ENCODE measurements at places on chromosomes 12 and 14.

- no peak for DNase-seq
Observed at GRCh38 chr12:68919581-68920239, 13.3 kb downstream of the CPM start.

DNA sequence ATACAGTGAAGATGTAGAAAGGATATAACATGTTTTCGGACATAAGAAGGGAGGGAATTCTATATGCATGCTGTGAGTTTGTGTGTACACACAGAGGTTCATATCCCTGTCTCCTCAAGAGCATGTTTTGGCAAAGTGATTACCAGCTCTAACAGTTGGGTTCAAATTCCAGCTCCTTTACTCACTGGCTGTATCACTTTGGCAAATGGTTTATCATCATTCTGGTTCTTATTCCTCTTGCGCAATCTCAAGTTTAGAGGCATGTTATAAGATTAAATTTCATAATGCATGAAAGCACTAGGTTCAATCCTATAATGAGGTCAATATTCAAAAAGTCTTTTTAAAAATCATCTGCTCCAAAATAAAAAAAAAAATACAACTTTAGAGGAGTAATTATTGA lies 107.7 kb upstream of the LRFN5 start:
- no peak for DNase-seq

- no peak for DNase-seq
Observed at GRCh38 chr12:106025129-106025528, 113.6 kb downstream of the NUAK1 start.

DNA sequence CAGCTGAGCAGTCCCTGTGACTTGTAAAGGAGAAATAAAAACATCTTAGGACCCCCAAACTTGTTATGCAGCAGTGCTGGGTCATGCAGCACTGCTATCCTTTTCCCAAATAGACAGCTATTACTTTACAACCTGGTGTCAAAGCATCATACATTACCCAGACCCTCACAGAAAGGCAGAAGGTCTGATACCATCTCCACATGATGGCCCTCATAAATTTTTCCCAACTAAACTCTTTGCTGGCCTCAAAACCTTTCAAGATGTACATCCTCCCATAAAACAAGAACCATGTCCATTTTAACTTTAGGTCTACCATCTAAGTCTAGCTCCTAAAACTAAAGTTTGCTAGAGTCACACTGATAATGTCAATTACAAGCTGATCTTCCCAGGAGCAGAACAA lies 8.7 kb upstream of the RESF1 start:
- no peak for DNase-seq

GRCh38 chr14:103250874-103251273 lies 83.2 kb upstream of the EIF5 start:
- no peak for DNase-seq

GRCh38 chr14:33996462-33996861 lies 45.6 kb upstream of the EGLN3 start:
- DNase-seq, result no peak

- no peak for DNase-seq
Observed at GRCh38 chr14:82731526-82731925, 1197.9 kb upstream of the SEL1L start.

- DNase-seq, result no peak
Observed at GRCh38 chr12:91418221-91419090, 235.8 kb upstream of the DCN start.

GRCh38 chr12:98291828-98292227 lies 223.6 kb upstream of the TMPO start:
- no peak for DNase-seq

GRCh38 chr12:131882804-131883520 lies 11.5 kb upstream of the ULK1 start:
- no peak for DNase-seq

DNA sequence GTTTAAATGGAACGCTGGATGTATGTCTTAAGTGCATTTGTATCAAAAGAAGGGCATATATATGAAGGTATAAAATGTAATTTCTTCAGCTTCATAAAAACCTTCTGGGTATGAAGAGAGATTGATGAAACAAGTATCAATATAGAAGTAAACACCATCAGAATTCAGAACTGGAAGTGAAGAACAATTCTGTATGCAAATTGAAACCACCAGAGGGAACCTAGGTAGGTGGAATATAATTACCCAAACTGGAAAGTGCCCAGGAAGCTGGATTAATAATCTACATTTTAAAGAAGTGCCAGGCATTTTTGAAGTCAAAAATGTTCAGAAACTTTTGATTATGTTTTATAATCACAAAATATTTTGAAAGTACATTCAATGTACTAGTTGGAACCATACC lies 336.2 kb upstream of the GARIN6 start:
- DNase-seq, result no peak

DNA sequence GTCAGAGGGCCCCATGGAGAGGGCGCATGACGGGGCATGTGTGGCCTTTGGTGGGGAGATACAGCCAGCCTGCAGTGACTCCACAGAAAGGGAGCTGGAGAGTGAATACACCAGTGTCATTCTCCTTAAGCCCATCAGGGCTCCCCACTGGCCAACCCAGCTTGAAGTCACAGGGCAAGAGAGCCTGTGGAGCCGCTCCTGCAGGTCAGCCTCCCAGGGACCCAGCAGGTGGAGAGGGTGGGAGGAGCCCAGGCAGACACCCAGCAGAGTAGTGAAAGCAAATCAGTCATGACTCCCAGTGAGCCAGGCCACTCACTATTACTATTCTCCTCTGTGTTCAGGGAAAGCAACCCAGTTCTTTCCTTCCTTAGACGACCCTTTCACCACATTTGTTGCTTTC lies 110.0 kb upstream of the CPM start:
- DNase-seq, result no peak

GRCh38 chr14:68686724-68687123 lies 106.1 kb downstream of the ZFP36L1 start:
- DNase-seq, result no peak

- no peak for DNase-seq
Observed at GRCh38 chr14:103206023-103206481, 82.8 kb downstream of the TNFAIP2 start.

DNA sequence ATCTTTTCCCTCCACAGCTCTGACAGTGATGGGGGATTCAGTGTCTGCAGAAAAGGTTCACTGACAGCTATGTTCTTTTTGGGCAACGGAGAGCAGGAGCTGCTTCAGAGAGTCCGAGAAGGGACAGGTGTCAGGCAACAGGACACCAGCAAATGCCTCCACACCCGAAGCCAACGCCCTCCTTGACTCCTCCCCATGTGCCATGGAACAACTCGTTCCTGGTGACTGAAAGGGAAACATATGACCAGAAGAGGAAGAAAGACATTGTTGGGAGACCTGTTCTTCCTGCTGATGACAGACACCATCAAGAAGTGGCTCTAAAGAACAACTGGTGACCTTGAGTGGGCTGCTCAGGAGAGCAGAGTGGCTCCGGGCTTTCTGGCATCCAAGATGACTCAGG lies 172.3 kb upstream of the NOS1 start:
- DNase-seq, result no peak

DNA sequence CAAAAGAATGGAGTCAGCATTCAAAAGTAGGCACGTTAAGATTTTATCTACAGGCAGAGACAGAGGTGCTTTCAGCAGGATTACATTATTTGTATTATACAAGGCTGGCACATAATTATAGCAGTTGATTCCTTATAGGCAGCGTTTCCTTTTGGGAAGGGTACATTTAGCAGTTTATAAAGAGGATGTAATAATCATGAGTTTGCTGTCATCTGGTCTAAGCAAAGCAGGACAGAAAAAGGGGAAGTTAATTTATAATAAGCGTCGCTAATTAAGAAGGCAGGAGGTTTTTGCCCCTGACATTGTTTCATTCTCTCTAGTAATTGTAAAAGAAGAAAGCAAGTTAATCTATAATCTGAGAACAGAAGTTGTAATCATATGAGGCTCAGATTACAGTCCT lies 259.9 kb upstream of the MDGA2 start:
- DNase-seq, result no peak

DNA sequence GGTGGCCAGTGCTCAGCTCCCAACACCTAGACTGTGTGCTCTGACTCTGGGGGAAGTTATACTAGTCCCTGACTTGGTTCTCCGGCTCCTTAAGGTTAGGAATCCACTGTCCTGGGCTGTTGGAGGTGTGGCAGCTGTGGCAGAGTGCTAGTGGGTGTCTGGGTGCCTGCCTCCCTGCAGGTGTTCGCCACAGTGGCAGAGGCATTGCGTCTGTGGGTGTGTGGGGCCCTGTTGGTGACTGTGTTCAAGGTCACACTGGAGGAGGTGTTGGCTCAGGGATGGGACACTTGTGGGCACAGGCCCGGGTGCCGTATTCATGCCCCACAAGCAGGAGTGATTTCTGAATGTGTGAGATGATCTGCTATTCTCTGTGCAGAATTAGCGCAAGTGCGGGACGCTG lies 467.4 kb downstream of the TMEM121 start:
- no peak for DNase-seq

DNA sequence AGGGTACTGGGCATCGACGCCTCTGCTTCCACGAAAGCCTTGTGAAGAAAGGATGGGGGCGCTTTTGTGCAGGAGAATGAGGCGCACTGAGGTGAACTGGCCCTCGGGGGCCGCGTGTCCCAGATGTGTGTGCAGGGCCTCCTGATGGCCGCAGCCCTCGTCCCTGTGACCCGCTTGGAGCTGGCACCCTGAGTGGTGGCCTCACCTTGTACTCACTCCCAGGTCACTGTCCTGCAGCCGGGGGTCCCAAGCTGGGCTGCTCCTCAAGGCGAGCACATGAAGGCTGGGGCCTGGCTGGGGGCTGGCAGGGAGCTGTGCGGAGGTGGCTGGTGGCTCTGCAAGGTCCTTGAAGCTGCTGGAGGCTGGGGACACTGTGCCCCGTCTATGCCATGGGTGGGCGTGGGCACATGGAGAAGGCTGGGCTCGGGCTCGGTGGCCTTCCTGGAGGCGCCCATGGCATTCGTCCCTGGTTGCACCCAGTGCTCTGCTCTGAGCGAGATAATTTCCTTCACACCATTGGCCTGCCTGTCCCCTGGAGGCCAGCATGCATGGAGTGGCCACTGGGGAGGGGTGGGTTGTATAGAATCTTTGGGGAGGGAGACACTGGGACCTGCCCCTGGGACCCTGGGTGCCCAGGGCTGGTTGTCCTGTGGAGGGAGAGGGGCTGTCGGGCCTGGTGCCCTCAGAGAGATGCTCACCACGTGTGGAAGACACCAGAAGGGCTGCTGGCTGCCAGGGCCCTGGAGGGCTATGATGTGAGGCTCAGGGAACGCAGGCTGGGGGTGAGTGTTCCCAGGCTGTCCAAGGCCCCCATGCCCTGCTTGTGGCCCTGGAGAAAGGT lies 79.3 kb downstream of the TMEM121 start:
- DNase-seq, result no peak

- no peak for DNase-seq
Observed at GRCh38 chr14:53226553-53226952, 73.4 kb upstream of the DDHD1 start.

DNA sequence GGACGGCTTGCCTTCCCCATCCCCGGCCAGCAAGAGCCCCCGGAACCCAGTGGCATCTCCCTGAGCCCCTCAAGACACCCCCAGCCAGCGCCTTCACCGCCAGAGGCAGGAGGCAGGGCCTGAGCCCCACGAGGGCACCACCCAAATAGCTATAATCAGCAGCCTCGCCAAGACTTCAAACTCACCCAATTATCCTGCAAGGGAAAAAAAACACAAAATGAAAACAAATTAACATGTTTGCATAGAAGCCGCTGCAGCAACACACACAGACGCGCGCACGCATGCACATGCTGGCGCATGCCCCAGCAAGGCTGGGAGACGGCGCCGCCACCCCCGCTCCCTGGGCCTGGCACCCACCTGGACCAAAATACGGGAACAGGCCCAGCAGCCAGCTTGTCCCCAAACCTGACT lies 15.8 kb downstream of the FAM222A start:
- no peak for DNase-seq

GRCh38 chr14:67977434-67978034 lies 158.0 kb downstream of the RAD51B start:
- DNase-seq, result no peak

DNA sequence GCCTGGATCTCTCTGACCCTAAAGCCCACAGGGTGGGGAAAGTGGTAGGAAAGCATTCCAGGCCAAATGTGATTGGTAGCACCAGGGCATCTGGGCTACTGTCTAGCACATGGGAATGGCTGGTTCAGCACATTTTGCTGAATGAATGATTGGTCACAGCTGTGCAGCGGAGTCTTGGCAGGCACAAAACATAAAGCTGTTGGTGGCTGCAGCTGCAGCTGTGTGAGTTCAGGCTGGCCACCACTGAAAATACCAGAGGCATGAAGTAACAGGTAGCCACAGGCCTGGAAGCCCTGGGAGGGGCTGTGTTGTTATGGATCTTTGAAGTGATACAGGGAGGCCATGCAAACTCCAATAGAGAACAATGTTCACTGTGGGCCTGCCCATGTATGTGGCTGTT lies 72.7 kb downstream of the MYRFL start:
- DNase-seq, result no peak

GRCh38 chr12:42706321-42706720 lies 116.8 kb upstream of the PRICKLE1 start:
- DNase-seq, result no peak

- DNase-seq, result peak; percentile 77
Observed at GRCh38 chr14:22555384-22556011, 33.5 kb downstream of the DAD1 start.

DNA sequence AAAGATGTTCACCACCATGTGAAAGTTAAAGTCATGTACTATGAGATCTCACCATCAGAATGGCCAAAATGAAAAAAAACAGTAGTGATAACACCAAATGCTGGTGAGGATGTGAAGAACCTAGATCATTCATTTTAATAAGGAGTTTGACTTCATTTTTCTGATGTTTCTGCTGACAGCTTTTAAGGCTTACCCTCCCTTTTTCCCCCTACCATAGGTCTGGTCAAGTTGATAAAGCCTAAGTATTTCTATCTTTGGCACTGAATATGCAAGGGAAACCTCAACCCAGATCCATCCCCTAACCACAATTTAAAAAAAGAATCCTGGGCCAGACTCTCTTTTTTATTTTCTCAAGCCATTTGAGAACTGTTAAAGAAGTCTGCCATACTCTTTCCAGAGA lies 689.6 kb upstream of the FOXG1 start:
- no peak for DNase-seq

GRCh38 chr12:94228488-94228907 lies 80.1 kb downstream of the PLXNC1 start:
- no peak for DNase-seq

GRCh38 chr12:65648461-65648860 lies 175.8 kb upstream of the HMGA2 start:
- DNase-seq, result no peak

DNA sequence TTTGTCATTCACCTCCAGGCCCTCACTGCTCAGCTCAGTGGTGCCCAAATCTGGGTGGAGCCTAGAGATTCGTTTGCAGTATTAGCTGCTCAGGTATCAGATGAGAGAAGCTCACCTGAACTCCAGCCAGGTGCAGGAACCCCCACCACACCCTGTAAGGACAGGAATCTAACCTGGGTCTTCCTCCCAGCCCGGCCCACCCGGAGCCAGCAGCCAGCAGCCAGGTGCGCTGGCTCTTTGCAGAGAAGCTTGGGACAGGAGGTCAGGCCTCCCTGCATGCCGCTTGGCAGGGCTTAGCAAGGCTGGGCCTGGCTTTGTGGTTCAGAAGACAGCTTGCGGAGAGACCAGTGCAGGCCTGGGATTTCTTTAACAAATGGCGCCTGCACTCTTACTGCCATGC lies 125.6 kb upstream of the MYL2 start:
- DNase-seq, result no peak
